Prostate gland (tissue), 2 donors: ENCODE measurements at places on chromosomes 2 and 18. TPM values are rescaled to one million over a fixed set of nuclear protein-coding genes. Genes with fewer than 3 reads are reported as not detected.

DNA sequence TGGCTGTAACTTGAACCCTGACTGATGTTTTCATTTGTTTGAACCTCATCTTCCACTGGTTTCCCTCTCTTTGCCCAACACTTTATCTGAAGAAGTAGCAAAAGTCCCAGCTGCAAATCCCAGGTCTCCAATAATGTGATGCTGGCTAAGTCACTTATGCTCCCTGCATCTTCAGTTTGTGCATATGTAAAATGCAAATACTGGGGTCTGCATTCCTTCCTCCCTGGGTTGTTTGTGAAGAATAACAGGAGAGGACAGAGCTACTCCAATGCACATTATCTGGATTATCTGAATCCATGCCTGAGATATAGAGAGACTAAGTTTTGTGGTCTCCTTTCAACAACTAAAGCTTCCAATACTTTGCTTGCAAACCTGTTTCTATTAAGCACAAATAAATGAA is 22.2 kb downstream of the KIAA2012 start:
- no peak for DNase-seq

GRCh38 chr2:112723995-112724394 is 3.2 kb downstream of the NT5DC4 start:
- DNase-seq, result no peak

DNA sequence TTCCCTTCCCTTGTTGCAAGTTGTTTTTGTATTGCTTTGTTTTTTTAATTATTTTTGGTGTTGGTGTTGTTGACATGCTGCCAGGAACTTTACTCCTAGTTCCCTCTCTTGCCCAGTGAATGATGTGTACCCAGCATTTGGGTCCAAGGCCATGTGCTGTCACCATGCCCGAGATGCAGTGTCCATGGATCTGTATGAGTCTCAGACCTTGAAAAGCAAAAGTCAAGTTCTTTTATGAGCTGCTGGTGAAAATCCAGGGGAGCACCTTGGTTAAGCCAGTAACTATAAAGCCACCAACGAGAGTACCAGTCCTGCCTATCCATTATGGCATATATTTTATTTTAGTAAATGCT is 236.4 kb downstream of the BCL11A start:
- no peak for DNase-seq

- DNase-seq, result no peak
Measured at GRCh38 chr2:226450141-226450540, 349.5 kb downstream of the IRS1 start.

GRCh38 chr18:36402765-36403396 is 105.4 kb downstream of the FHOD3 start:
- no peak for DNase-seq

GRCh38 chr2:198326431-198326830 is 522.0 kb downstream of the PLCL1 start:
- DNase-seq, result no peak

- no peak for DNase-seq
Measured at GRCh38 chr2:80438686-80439085, 134.1 kb upstream of the LRRTM1 start.

ZAP70 gene
- 1.8 TPM for total RNA-seq

TRIM54 gene
- total RNA-seq, result 2.8 TPM

PTCD3 gene
- total RNA-seq, result 95.1 TPM
